Psoas muscle (tissue), 8 donors: ENCODE measurements at places on chromosomes 6 and 20. TPM values are rescaled to one million over a fixed set of nuclear protein-coding genes. Genes with fewer than 3 reads are reported as not detected.

- DNase-seq = no peak
Observed at GRCh38 chr20:37331060-37331857, 14.7 kb upstream of the SRC start.

GRCh38 chr6:44664716-44665115, 277.2 kb downstream of the CDC5L start:
- DNase-seq = no peak

GRCh38 chr6:81331526-81331925, 421.0 kb downstream of the TENT5A start:
- DNase-seq = no peak

- DNase-seq = no peak
Observed at GRCh38 chr6:105987516-105987915, 98.6 kb upstream of the PRDM1 start.

KHDRBS2 gene
- not detected for total RNA-seq

- DNase-seq = peak; percentile 39
Observed at GRCh38 chr6:157304899-157305663, 18.2 kb downstream of the TMEM242 start.

DNA sequence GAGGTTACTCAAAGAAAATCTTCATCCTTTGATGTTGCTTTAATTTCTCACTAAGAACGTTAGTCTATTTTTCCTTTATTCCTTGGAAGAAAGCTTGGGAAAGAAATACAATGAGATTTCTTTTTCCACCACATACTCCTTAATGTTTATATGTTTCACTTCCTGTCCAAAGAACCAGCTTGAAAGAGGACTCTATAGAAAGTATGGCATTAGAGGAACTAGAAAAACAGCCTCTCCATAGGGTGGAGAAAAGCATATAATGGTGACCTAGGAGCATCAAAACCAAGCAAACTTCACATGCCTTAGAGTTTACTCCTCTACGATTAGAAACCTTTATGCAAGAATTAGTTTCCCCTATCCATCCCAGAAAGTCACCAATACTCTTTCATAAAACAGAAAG, 131.1 kb downstream of the OPRM1 start:
- DNase-seq = no peak

DNA sequence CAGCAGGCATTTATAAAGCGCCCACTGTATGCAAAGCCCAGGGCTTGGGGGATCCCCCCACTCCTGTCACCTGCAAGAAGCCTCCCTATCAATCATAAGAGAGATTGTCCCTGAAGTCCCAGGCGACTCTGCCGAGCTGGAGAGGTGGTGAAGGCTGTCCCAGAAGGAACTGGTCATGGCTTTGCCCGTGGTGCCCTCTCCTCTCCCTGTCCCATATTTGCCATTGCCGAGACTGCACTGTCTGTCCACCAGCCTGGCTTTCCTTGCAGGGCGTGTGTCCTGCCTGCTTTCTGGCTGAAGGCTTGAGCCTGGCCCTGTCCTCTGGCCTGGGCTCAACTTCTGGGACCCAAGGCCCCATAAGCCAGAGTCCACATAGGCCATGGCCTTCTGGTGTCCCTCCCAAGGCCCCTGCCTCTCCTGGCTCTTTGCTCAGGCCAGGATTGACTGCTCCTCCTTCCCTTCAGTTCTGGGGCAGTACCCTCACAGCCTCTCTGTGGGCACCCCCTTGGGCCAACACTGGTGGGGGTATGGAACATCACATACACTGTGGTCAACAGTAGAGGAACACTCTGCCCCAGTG, 46.9 kb downstream of the CPXM1 start:
- DNase-seq = no peak

- DNase-seq = no peak
Observed at GRCh38 chr6:149834513-149835481, 29.4 kb downstream of the LRP11 start.

RIMS4 gene
- 0.73 TPM for total RNA-seq

DNA sequence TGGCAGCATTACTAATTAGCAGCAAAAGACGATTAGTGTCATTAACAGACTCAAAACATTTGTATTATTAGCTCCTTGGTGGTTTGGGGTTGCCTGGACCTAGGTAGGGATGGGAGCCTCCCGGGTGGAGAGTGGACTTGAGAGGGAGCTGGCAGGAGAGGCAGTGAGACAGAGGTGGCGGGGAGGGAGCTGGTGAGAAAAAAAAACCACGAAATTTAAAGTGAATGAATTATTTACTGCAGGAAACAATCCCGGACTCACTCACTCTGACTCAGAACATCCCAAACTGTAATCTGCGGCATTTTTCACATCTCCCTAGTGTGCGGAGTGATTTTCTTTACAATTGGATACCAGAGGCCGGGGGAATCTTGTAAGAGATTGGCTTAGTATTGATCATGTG, 14.3 kb upstream of the CDH22 start:
- no peak for DNase-seq

CAGE1 gene
- not detected for total RNA-seq

GRCh38 chr6:80544976-80545722, 438.7 kb downstream of the BCKDHB start:
- no peak for DNase-seq

- DNase-seq = no peak
Observed at GRCh38 chr6:4644996-4645395, 131.2 kb upstream of the CDYL start.

- DNase-seq = peak; percentile 23
Observed at GRCh38 chr20:41276317-41276751, 41.2 kb downstream of the ZHX3 start.

DNA sequence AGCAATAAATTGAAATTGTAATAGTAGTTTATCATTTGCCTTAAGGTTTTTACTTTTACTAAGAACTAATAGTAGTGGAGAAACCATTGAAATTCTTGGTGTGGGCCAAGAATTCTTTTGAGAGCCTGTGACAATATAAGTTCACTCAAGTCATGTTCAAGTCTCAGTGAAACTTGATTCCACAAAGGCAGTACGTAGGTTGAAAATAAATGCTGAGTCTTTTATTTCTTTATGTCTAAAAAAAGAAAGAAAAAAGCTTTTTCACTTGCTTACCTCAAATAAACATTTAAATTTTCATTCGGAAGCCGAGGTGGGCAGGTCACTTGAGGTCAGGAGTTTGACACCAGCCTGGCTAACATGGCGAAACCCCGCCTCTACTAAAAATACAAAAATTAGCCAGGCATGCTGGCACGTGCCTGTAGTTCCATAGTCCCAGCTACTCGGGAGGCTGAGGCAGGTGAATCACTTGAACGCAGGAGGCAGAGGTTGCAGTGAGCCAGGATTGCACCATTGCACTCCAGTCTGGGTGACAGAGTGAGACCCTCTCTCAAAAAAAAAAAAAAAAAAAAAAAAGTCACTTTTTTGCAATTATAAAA, 57.8 kb upstream of the NELFCD start:
- no peak for DNase-seq

VSTM2L gene
- total RNA-seq = 0.49 TPM

DNA sequence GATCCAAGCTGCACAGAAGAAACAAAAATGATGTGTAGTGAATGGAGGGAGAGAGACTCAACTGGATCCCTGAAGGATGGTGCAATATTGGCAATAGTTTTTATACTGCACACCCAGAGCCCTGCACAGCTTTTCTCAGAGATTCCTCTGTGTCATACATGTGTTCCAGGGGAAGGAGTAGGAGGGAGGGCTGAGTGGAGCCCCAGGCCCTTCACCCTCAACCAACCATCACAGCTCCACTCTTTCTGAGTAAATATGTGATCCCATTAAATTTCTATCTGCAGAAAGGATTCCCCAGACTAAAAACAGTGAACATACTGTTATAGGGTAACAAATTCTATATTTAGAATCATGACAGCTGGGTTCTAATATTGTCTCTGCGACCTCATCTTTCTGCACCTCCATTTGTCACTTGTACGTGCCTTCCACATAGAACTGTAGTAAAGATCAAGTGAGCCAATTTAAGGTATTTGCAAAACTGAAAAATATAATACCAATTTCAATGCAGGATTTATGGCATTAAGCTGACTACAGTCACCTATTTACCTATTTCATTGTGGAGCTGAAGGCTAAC, 421.4 kb upstream of the NRSN1 start:
- DNase-seq = no peak

DNA sequence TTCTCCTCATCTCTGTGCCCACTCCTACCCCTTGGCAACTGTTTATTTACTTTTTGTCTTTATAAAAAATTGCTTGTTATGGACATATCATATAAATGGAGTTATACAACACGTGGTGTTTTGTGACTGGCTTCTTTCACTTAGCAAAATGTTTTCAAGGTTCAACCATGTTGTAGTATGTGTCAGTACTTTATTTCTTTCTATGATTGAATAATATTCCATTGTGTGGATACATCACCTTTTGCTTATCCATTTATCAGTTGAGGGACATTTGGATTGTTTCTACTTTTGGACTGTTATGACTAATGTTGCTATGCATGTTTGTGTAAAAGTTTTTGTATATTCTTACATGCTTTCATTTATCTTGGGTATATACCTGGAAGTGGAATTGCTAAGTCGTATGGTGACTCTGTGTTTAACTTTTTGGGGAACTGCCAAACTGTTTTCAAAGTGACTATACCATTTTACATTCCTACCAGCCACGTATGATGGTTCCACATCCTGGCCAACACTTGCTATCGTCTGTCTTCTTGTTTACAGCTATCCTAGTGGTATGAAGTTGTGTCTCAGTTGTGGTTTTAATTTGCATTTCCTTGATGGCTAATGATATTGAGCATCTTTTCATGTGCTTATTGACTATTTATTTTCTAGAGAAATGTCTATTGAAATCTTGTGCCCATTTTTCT, 84.4 kb downstream of the SLX4IP start:
- no peak for DNase-seq

TMEM217 gene
- total RNA-seq = 0.47 TPM

GRCh38 chr20:50113420-50114224, 672 bp upstream of the UBE2V1 start:
- DNase-seq = no peak

MACROD2 gene
- 2.5 TPM for total RNA-seq

- DNase-seq = no peak
Observed at GRCh38 chr20:45983279-45983743, 11.3 kb upstream of the ZNF335 start.

SLC24A3 gene
- 3.0 TPM for total RNA-seq

- DNase-seq = no peak
Observed at GRCh38 chr6:157962601-157963302, 18.9 kb upstream of the SYNJ2 start.

GRCh38 chr6:167120583-167120903, 2.4 kb upstream of the CCR6 start:
- no peak for DNase-seq

- no peak for DNase-seq
Observed at GRCh38 chr6:126461045-126461444, 121.1 kb downstream of the CENPW start.

- no peak for DNase-seq
Observed at GRCh38 chr20:44837946-44838345, 27.6 kb upstream of the RIMS4 start.

MARCKS gene
- total RNA-seq = 7.9 TPM

DNA sequence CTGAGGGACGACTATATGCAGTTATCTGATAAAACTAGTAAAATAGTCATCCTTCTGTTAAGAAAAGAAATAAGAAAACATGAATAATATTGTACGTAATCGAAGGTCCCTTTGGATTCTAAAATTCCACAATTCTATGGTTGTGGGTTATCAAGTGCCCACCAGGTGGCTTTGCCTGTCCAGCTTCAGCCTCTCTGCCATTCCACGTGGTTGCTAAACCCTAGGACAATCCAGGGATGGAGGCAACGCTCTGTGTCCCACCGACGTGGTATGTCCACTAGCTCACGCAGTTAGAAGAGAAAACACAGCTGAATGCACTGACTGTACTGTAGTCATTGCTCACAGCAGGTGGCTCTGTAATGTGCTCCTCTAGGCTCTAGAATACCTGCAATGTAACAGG, 349.3 kb downstream of the FARS2 start:
- DNase-seq = no peak

DNA sequence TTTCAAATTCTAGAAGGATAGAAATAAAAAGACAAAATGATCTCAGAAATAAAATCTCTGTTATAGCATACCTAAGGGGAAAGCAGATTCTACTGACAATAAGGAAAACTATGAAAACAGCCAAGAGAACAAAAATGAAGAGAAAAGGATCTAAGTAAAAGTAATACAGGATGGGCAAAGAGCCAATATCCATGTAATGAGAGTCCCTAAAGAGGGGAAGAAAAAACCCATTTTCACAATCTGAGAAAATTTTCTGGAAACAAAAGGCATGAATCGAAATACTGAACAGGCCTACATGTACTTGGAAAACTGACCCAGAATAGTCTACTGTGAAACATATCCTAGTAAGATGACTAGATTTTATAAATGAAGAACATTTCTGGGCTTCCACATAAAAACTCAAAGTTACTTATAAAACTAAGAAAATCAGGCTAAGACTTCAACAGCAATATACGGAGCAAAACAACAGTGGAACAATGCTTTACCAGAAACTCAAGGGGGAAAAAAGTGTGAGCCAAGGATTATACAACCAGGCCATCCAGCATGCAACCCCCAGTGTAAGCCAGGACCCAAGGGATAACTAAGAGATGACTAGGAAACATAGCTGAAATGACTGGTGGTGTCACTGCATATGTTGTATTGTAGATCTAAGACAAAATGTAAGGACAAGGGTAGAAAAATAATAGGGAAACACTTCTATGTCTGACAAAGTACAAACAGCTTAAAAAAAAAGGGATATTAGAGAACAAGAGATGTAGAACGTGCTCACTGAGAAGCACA, 10.2 kb downstream of the NAPB start:
- DNase-seq = no peak

- DNase-seq = no peak
Observed at GRCh38 chr20:46939031-46939965, 44.7 kb downstream of the EYA2 start.

DNA sequence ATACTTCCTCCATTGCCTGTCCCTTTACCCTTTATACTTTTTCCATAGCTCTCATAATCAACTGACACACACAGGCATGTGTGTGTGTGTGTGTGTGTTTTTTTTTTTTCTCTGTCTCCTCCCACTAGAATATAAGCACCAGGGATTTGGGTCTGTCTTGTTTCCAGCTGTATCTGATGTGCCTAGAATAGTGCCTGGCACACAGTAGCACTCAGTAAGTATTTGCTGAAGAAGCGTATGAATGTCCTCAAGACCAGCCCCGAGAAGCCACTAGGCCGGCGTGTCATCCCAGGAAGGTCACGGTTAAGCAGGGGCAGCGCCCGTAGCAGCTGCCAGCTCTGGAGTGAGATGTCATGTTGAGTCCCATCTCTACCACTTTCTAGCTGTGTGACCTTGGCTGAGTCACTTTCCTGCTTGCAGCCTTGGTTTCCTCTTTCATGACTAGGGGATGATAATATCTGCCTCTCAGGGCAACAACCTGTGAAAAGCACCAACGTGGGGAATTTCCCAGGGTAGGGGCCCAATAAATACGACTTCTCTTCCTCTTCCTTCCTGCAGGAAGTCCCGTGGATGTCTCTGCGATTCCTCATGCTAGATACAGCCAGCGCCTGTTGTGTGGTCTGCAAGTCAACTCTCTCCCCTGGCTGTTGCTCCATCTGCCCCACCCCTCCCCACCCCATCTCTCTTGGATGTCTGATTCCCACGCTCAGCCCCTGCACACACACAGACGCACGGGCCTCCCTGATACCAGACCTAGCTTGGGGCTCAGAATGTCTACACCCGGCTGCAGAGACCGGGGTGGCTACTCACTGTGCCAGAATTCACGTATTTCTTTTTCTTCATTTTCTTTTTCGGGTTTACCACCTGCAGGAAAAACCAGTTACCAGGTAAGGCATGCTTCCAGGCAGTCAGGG, 58.1 kb downstream of the RAB44 start:
- DNase-seq = peak; percentile 36
